ENCODE measurements at places on chromosomes 7 and 10.
A peak's percentile ranks its signal among the peaks of the same experiment; 100 is the strongest.

- no peak for DNase-seq
Observed at GRCh38 chr10:33150146-33150545, 184.3 kb downstream of the NRP1 start.

DNA sequence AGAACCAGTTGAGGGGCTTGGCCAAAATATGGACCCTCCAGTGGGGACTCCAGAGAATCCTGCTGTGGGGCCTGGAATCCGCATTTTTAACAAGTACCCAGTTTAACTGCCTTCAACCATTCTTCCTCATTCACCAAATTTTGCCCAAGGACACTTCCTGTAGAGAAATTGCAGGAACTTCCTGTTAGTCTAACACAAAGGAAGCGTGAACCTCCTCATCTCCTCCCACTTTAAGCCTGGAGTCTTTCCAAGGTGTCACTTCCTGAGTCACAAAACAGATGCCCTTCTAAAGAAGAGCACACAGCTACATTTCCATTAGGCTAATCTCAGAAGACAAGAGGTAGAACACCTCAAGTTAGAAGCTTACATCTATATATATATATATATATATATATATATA lies 188.4 kb downstream of the PPP1R17 start:
- no peak for DNase-seq

DNA sequence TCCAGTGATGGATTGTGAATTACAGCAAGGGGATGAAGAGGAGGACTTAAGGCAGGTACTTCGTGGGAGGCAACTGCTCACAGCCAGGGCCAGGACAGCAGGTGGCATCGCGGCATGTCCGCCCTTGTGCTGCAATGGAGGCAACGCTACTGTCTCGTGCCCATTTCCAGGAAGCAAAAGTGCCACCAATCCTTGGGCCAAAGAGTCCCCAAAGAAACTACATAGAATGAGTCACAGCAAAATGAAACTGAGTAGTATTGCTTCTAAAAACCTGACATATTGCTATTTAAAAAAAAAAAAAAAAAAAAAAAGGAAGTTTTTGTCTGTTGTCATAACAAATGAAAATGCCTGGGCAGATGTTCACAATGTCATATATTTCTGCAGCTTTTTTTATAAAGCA lies 46.6 kb downstream of the RSU1 start:
- no peak for DNase-seq

DNA sequence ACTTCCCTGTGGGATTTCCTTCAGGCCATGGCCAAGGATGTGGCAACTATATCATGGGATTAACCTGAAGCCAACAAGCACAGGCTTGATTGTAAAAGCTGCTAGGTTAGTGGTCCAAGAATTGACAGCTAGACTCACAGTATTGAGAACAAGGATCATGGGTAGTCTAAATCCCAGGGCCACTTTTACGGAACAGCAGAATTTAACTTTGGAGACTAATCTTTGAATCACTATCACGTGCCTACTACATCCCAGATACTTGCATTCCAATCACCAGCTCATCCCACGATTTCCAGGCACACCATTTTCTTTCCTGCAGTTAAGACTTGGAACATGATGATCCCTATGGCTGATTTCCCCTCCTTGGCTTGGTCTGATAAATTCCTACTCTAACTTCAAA lies 65.6 kb upstream of the ADO start:
- DNase-seq: no peak

DNA sequence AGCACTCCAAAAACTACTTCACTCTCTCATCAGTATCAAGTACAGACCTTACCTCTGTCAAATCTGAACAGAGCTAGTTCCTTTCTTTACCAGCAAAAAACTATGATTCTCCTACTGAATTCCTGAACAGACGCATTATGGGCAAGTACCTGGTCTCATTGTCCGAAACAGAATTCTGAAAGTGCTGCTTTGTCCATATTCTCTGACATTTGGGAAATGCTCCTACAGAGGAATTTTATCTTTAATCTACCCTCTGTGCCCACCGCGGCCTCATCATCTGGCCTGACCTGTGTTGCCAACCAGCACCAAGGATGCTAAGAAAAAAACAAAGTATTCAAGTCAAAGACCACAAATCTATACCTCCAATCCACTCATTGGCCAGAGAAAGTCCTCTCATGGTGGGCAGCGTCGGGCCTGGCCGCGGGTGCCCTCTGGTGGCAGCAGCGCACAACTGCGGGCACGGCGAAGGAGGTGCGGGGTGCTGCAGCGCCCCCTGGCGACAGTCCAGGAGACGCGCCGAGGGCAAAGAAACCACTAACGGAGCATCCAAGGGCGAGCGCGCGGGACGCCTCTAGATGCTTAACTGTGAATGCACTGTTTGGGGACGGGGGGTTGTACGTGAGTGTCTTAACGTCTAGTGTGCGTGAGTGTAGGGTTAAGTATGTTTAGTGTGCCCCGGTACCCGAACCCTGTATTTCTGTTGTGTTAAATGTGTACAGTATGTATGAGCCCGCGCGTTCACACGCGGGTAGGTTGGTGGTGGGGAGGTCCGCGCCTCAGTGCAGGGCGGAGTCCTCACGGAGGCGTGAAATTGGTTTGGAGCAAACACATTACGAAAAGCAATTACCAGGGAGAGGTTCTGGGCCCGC lies 5.0 kb upstream of the GBX1 start:
- peak; percentile 4 for DNase-seq

- DNase-seq: no peak
Observed at GRCh38 chr10:59456199-59456598, 93.8 kb upstream of the FAM13C start.

GRCh38 chr7:100667331-100668068 lies 6.0 kb upstream of the GNB2 start:
- DNase-seq: no peak

DNA sequence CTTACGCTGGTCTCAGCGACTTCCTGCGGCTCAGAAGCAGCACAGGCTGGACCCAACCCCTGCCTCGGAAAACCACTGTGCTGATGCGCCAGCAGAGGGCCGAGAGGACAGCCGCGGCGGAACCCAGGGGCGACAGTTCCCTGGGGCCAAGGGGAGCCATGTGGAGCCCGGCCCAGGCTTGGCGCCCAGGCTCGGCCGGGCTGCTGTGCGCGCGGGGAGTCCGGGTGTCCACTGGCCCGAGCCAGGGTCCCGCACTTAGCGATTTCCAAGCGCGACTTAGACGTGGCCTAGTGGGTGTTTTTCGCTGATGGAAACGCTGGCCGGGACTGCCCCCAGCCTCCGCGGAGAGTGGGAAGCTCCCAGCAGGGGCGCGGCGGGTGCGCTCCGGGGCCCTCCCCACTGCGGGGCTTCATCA lies 18.6 kb upstream of the ZNF32 start:
- DNase-seq: no peak

DNA sequence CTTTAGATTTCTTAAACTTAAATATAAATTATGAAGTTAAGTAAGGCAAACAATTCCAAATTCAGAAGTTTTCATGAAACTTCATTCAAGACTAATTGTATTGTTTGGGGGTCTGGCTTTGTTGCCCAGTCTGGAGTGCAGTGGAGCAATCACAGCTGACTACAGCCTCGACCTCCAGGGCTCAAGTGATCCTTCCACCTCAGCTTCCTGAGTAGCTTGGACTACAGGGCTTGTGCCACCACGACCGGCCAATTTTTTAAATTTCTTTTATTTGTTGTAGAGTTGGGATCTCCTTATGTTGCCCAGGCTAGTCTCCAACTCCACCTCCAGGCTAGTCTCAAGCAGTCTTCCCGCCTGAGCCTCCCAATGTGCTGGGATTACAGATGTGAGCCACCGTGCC lies 12.5 kb downstream of the P4HA1 start:
- DNase-seq: no peak

DNA sequence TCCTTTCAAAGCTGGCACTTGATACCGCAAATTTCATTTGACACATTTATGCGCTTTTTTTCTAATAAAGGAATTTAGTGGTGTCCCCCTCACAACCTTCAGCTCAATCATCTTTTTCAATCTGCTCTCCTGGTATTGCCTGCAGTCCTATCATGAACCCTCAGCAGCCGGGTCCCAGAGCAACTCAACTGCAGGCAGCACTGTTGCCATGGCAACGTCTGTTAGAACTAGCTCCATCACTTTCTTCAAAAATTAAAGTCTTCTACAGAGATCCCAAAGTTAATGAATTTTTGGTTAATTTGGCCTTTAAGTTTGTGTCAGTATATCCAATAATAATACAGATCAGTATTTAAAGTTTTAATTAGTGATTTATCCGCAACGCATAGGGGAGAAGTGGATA lies 136.1 kb upstream of the TARP start:
- DNase-seq: no peak

- DNase-seq: no peak
Observed at GRCh38 chr10:76456197-76456596, 1024.8 kb downstream of the LRMDA start.

GRCh38 chr10:7153750-7154149 lies 257.1 kb downstream of the SFMBT2 start:
- DNase-seq: no peak

- no peak for DNase-seq
Observed at GRCh38 chr10:90133606-90134005, 432.2 kb downstream of the KIF20B start.

DNA sequence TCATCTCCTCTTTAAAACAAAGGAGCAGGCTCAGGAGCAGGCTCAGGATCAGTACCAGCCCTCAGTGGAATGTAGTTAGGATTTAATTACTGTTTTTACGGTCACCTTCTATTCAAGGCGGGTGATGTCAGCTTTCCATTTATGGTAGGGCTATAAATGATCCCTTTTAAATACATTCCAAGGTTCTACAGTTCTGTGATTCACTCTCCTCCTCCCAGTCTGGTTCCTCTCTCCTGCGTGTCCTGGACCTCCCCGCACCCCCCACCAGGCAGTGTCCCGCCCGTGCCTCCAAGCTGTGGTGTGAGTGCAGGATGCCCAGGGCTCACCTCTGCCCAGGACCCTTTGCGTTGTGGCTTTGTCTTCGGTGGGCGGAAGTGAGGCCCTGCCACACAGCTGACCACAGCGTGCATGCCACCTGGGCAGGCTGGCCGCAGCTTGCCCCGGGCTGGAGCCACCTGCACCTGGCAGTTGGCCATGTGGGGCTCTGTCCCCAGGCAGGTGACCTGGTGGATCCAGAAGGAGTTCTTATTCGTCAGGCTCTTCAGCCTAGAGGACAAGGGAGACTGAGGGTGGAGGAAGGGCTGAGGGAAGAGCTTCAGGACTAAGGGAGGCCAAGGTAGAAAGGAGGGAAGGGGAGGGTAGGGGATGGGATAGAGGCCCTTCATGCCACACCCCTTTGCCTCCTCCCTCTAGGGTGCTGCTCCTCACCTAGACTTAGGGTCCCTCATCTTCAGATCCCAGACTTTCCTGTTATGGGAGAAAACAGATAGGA lies 9.1 kb downstream of the LOXL4 start:
- DNase-seq: no peak

DNA sequence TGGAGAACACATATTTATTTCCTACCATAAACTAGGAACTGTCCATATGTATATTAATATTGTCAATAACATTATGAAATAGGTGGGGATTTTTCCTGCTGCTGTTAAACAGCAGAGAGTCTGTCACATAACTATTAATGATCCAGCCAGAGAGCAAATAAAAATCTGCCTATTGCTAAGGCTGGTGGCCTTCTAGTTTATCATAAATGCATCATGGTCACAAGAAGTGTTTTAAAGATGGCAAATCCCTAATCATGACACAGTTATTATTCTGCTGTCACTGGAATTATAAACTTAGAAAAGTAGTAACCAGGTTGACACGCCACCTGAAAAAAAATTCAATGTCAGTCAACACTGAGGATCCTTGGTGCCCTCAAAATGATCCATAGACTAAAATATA lies 132.3 kb downstream of the HGF start:
- DNase-seq: no peak

DNA sequence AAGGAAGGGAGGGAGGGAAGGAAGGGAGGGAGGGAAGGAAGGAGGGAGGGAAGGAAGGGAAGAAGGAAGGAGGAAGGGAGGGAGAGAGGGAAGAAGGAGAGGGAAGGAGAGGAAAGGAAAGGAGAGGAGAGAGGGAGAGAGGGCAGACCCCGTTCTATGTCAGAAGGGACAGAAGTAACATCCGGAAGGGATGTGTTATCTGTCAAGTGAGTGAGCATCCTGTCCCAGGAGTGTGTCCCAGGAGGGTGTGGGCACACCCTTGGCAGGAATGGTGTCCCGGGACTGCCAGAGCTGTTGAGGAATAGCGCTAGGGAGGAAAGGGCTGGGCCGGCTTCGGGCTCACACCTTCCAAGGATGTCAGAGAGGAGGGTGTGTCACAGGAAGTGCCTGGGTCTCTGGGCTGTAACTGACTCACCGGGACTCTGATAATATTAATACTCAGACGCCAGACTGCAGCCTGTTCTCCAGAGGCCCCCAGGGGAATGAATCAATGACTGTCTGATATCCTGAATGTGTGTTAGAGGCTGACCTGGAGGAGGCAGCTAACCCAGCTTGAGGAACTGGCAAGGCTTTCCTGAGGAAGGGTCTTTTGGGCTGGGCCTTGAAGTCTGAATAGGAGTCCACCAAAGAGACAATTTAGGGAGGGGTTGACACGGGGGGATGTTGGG lies 125.6 kb upstream of the TNRC18 start:
- DNase-seq: no peak

DNA sequence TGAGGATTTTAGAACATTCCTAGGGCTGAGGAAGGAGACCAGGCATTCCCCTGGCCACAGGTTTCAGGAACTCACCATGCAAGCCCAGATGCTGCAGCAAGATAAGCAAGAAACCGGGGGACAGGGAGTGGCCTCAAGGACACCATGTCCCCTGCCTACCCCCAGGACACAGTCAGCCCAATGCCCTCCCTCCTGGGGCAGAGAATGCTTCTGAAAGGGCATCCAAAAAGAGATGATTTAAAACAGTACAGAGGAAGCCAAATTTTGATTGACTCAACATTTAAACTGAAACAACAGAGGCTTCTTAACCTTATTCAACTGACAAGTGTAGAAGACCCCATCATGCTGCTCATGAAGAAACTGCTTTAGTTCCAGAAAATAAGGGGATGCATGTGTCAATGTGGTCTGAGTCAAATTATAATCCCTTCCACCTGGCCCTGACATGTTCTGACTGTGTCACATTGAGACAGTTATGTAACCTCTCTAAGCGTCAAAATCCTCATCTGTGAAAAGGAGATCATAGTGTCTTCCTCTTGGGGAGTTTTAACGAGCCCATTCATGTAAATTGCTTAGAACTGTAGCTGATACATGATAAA lies 60.0 kb downstream of the ICA1 start:
- DNase-seq: no peak

DNA sequence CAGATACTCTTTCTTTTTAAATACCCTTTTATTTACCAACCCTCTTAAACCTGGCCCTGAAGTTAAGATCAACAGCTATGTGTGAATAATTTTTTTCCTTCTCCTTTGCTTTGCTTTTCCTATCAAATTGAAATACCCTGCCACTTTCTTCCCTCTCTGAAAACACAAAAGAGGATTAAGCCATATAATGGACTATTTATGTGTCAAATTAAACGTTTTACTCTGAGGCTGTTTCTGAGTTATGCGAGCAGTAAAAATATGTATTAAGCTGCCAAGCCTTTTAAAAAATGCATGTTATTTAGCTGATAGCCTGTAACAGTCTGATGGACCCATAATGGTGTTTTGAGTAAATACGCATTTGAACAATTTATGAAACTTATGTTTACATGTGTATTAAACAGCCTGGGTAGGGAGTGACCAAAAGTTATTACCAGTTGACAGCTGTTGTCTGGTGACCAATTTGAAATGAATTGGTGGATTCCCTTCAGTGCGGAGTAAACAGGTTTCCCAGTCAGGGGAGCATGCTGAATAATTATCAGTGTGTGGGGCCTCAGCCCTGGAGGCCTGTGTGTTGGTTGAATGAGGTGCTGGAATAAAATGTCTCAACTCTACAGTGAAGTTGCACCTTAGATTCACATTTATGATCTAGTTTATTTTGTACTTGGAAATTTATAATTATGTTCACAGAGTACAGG lies 89.6 kb downstream of the AUTS2 start:
- no peak for DNase-seq
